ENCODE measurements at places on chromosomes 1 and 21.

DNA sequence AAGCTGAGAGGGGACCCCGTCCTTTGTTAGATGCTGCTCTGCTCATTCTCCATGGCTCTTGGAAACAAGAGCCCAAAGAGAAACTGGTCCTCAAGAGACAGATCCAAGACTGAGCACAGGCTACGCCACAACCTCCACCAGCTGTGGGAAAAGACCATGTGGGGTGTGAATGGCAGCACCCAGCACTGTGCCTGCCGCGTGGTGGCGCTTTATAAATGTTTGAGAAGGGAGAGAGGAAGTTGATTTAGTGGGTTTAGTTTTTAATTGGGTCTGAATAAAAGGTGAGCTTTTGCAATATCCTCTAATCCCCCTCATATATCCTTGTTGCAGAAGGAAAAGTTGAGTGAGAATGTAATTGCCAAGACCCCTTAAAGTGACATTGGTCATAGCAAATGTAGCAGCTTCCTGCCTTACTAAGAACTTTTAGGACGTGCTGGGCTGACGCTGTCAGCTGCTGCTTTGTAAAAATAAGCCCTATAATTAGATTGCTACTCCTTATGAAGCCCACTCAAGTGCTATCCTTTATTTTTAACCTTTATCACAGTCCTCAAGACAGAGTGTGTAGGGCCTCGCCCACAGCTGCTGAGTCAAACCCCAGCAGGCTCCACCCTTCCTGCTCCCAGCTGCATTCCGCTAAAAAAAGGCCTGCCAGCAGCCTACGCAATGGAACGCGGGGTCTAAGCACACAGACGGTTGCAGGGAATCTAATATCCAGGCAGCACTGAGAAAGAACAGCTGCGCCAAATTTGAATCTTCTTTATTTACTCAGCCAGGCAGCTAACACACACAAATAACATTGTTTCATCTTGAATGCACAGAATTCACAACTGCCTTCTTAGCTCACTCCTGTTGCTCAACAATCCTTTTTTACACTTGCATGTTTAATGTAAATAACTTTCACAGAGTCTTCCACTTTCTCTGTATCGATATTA is 47.4 kb upstream of the PRDX6 start:
- peak; percentile 95 for DNase-seq

- DNase-seq = no peak
Observed at GRCh38 chr1:70916034-70916427, 131.6 kb downstream of the PTGER3 start.

DNA sequence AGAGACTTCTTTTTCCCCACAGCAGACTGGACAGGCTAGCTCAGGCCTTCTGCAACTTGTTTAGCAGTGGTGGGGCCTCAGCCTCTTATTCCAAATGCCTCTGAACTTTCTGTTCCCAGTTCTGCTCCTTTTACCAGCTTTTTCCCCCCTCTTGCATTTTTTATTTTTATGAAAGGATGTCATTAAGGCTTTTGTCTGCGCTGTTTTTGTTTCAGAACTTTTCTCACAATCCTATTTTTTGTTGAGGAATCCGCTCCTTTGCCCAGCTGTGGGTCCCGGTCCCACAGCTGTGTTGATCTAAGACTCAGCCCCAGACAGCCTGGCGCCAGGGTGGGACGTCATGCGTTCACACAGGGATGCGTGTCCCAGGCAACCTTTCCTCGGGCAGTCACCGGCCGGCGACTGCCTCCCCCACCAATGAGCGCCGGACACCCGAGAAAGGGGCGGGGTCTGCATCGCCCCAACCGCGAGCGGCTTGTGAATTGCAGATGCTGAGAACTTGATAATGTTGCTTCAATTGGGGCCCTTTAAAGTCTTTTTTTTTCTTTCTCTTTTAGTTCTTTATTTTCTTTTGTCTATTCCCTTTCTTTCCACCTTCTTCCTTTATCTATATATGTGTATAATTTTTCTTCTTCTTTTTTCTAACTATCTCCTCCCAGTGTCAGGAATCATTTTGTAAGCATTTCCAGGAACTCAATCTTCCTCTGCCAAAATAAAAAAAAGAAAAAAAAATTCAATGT is 3.0 kb upstream of the ID3 start:
- peak; percentile 98 for DNase-seq

DNA sequence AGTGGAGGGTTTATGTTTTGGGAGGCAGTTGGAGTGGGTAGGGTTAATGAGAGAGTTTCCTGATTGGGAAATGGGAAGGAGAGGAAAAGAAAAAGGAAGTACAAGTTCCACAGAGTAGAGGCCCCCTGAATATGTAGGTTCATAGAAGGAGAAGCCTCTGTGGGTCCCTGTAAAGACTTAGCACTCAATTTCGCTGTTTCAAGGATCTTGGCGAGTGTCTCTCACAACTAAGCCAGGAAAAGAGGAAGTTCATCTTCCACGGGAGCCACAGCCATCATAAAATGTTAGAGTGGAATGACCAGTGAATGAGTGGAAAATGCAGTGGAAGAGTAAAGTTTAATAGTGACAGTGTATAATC is 17.4 kb upstream of the DPYD start:
- no peak for DNase-seq
